ENCODE measurements at places on chromosomes 7 and 10.

DNA sequence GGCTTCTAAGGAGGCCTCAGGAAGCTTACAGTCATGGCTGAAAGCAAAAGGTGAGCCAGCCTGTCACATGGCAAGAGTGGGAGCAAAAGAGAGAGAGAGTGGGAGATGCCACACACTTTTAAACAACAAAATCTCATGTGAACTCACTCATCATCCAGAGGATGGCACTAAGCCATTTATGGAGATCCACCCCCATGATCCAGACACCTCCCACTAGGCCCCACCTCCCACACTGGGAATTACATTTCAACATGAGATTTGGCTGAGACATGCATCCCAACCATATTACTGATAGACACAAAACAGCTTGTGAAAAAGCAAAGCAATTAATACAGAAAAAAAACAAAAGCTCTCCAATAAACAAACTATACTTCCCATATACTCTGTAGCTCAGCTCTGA lies 210.3 kb downstream of the GALNT17 start:
- DNase-seq: no peak

GRCh38 chr7:81526971-81527370 lies 242.9 kb downstream of the HGF start:
- no peak for DNase-seq

GRCh38 chr10:129416956-129417765 lies 49.9 kb upstream of the MGMT start:
- DNase-seq: no peak

GRCh38 chr10:12308057-12308456 lies 41.3 kb upstream of the CAMK1D start:
- DNase-seq: no peak

Measured in DND-41 (cell line).